Activated naive CD4-positive, alpha-beta T cell treated with Interleukin-2 at 50 U/mL for 16 hours (primary cell): ENCODE measurements at places on chromosomes 3 and 15.

GRCh38 chr3:143928056-143928455, 43.6 kb upstream of the DIPK2A start:
- no peak for DNase-seq

GRCh38 chr15:101600035-101600434, 52.1 kb downstream of the TM2D3 start:
- no peak for DNase-seq

DNA sequence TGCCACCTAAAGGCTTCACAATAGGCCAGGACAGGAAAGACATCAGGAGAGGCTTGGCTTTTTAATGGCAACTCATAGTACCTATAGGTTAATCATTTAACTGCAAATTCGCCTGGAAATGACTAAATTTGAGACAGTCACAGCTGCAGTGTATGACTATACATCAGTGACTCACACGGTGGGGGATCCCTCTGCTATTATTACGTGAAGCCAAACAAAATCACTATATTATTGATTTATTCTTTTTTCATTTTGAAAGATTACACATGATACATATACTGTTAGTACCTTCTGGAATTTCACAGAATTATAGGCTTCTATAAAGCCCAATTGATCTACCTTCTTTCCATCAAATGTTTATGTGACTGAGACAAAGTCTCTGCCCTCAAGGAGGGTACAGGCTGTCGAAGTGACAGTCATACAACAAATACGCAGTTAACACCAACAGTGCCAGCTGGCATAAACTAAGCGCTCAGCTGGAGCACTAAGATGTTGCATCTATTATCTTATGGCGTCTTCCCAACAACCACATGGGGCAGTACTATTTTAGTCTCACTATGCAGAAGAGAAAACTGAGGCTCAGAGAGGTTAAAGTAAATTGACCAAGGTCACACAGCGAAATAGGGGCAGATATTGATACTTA, 82.0 kb upstream of the LMOD3 start:
- DNase-seq: peak; percentile 61

- DNase-seq: no peak
Observed at GRCh38 chr15:100222349-100222715, 119.4 kb downstream of the ADAMTS17 start.

DNA sequence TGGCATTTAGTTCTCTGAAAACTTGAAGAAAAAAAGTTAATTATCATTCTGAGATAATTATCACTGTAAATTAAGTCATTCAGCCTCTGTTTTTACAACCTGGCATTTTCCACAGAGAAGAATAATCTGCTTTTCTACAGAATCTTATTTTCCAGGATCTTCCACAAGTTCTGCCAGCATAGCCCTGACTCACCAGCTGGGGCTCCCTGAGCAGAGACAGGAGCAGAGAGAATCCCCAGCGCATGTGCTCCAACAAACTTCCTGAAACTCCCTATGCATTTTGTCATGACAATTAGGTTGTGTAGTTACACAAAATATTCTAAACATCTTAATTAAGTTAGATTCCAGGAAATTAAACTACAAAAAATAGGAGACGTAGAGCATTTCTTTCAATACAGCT, 32.1 kb upstream of the TMEM207 start:
- DNase-seq: no peak
